Stomach (tissue), 19 donors: ENCODE measurements at places on chromosomes 5 and 9. TPM values are rescaled to one million over a fixed set of nuclear protein-coding genes. Genes with fewer than 3 reads are reported as not detected.

Gene MCTP1
- total RNA-seq: 47.9 TPM

Gene GGTA1
- not detected for total RNA-seq

Gene RGS7BP
- total RNA-seq: 4.2 TPM

Gene SPINK5
- 0.45 TPM for total RNA-seq

Gene UBE2QL1
- not detected for total RNA-seq

Gene IL9
- total RNA-seq: not detected

Gene TRIM36
- total RNA-seq: 5.7 TPM

Gene IGFBPL1
- total RNA-seq: not detected

Gene CEL
- total RNA-seq: 1.2 TPM

Gene SH3PXD2B
- 39.3 TPM for total RNA-seq

Gene NME5
- not detected for total RNA-seq

Gene LCN9
- total RNA-seq: not detected

Gene POLR3G
- total RNA-seq: 1.1 TPM

Gene LCN6
- total RNA-seq: not detected

Gene GALNT12
- 27.7 TPM for total RNA-seq

Gene PELO
- 11.6 TPM for total RNA-seq
